ENCODE measurements at places on chromosomes 13 and 19.
A peak's percentile ranks its signal among the peaks of the same experiment; 100 is the strongest.

- no peak for DNase-seq
Observed at GRCh38 chr13:65085977-65086376, 2144.2 kb downstream of the PCDH9 start.

- DNase-seq = no peak
Observed at GRCh38 chr13:110221406-110222117, 85.4 kb downstream of the COL4A1 start.

DNA sequence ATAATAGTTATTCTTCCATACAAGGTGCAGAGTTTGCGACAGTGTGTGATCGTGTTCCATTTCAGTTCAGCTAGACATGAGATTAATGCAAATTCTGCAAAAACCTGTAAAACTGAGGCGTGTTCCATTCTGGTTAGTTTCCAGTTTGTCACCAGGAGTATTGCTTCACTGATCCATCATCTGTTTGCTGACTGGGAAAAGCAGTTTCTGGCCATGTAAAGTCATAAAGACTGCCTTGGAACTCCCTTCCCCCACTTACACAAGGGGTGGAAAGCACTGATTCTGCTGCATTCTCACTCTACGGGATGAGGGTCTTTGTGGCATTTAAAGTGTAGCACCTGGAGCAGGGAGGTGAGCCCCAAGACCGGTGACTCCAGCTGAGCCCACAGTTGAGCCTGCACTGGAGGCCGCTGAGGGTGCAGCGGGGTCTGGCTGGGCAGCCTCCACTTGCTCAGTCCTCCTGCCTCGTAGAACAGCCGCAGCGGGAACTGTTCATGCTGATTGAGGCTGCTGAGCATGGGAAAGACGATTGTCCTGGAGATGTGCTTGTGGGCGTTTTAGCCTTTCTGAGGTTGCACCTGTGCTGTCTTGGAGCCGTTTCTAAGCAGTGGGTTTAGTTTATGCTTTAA lies 2.0 kb downstream of the ZNF57 start:
- no peak for DNase-seq

GRCh38 chr19:18245297-18245696 lies 19.1 kb upstream of the PDE4C start:
- no peak for DNase-seq

- DNase-seq = no peak
Observed at GRCh38 chr13:76086729-76087128, 450.6 kb downstream of the LMO7 start.

DNA sequence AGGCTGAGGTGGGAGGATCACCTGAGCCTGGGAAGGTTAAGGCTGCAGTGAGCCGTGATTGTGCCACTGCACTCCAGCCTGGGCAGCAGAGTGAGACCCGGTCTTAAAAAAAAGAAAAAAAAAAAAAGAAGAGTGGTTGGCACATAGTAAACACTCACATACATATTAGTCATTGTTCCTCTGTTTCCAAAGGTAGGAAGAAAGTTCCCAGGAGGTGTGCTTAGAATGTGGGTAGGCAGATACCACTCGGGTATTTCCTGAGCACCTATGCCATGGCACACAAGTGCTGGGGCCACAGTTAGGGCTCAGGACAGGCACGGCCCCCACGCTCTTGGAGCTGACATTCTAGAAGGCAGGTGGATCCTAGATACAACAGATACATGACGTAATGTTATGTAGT lies 41.4 kb downstream of the SIPA1L3 start:
- no peak for DNase-seq

- no peak for DNase-seq
Observed at GRCh38 chr13:81596224-81596753, 1255.4 kb upstream of the SPRY2 start.

- DNase-seq = no peak
Observed at GRCh38 chr13:51747438-51748434, 56.2 kb downstream of the DHRS12 start.

DNA sequence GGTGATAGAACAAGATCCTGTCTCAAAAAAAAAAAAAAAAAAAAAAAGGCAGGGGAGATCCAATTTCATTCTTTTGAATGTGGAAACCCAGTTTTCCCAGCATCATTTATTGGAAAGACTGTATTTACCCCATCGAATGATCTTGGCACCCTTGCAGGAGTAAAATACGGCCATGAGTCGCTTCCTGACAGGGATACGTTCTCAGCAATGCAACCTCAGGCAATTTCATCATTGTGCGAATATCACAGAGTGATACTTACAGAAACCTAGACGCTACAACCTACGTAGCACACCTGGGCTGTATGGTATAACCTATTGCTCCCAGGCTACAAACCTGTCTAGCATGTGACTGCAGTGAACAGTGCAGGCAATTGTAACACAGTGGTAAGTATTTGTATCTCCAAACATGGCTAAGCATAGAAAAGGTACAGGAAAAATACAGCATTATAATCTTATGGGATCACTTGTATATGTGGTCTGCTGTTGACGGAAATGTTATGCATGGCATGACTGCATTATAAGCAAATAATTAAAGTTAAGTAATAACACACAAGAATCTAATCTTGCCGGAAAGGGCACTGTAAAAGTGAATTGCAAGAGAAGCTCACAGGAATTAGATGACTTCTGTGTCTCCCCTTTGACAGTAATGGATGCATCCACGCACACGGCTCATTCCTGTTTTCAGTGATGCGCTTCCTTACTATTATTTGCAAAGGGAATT lies 24.1 kb downstream of the RFX2 start:
- DNase-seq = no peak

- no peak for DNase-seq
Observed at GRCh38 chr13:78998630-78999315, 339.8 kb upstream of the OBI1 start.

GRCh38 chr19:43636121-43636683 lies 3.4 kb downstream of the CADM4 start:
- no peak for DNase-seq

- no peak for DNase-seq
Observed at GRCh38 chr13:50594276-50595051, 249.0 kb downstream of the DLEU7 start.

- no peak for DNase-seq
Observed at GRCh38 chr13:114313061-114313860, 1.0 kb upstream of the CHAMP1 start.

GRCh38 chr19:54364775-54365257 lies at the start of gene LAIR1:
TSS of gene LAIR1 (minus strand) at chr19:54364931. CDS start at chr19:54364804, 127 bp downstream.
- no peak for DNase-seq

DNA sequence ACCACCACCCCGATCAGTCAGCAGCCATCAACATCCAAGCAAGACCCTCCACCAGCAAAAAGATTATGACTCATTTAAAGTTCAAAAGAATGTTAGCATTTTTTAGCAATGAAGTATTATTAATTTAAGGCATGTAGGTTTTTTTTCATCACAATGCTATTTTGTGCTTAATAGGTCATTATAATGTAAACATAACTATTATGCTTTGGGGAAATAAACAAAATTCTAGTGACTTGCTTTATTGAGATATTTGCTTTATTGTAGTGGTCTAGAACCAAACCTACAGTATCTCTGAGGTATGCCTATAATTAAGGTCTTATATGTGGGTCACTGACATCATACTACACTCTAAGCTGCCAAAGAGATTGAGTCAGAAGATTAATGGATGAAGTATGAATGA lies 20.0 kb downstream of the KLF12 start:
- DNase-seq = no peak

DNA sequence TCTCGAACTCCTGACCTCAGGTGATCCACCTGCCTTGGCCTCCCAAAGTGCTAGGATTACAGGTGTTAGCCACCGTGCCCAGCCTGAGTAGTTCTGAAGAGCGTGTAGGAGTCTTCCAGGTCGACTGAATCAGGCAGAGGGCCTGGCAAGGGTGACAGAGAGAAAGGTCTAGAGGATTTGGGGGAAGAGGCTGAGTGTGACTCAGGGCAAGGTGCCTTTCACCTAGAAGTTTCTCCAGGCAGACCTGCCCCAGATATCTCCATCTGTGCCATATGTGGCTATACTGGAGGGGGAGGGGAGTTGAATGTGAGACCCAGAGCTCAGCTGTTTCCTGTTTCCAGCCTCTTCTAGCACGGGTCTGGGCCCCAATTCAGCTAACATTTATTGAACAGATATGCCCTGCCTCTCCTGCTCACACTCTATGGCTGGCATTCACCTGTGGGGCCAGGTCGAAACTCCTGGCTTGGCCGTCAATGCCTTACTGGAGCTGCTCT lies 1.3 kb downstream of the CCDC159 start:
- no peak for DNase-seq

GRCh38 chr13:113879017-113879416 lies 15.1 kb upstream of the GAS6 start:
- no peak for DNase-seq

- no peak for DNase-seq
Observed at GRCh38 chr19:55193481-55193880, 13.4 kb upstream of the SYT5 start.

GRCh38 chr13:33188093-33188882 lies 97.3 kb downstream of the STARD13 start:
- no peak for DNase-seq

DNA sequence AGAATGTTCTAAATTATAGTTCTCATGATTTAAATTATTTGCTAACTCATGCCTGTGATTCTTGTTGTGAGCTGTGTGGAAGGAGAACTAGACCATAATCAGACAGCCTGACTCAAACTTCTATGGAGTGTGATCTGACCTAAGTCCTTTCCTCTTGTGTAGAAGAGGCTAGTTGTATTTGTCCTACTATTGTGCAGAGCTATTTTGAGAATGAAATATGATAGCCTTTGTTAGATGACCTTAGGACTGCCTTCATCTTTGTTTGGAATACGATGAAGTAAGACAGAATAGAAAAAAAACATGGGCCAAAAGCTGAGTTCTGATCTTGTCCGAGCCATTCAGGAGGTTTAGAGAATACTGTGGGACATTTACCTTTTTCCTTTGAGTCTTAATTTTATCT lies 119.4 kb downstream of the STOML3 start:
- no peak for DNase-seq

DNA sequence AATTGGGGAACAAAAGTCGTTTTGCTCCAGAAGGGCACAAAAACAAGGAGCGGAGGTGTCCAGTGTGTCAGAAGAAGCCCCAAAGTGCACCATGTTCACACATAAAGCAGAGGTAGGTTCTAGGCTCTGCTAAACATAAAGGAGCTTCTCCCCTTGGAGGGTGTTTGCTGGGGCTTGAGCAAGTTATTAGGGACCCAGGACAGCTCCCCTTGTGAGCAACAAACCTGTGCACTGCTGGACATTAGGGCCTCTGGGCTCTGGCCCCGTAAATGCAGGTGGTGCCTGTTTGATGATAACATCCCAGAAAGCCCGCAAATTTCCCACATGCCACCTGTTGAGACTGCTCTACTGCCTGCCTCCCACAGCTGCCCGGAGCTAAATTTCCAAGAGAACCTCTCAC lies 10.8 kb downstream of the RCN3 start:
- DNase-seq = no peak

- no peak for DNase-seq
Observed at GRCh38 chr19:48752496-48753365, at the start of gene FUT1. TSS of gene FUT1 (minus strand) at chr19:48752641. CDS start at chr19:48751281, 1,360 bp downstream.

- no peak for DNase-seq
Observed at GRCh38 chr13:75792526-75793187, 156.5 kb downstream of the LMO7 start.

DNA sequence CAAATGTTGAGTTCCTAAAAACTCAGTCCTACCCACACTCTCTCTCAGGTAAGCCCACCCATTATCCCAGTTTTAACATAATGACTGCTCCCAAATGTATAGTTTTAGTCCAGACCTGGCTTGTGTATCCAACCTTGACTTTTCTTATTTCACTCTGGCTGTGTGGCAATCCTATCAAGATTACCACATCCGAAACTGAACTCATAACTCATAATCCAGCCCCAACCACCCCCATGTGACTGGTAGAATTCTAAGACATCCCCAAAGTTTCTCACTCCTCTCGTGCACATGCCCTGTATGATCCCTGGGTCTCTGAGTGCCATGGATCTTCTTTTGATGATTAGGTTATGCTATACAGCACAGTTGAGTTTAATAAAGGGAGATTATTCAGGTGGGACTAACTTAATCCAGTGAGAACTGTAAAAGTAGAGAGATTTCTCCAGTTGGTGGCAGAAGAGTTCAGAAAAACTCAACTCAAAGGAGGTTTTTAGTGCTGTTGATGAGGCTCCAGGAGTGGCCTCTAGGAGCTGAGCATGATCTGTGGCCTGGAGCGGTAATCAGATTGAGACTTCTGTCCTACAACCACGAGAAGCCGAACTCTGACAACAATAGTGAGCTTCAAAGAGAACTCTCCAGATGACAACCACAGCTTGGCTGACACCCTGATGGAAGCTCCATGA lies 413.4 kb downstream of the ZNF536 start:
- no peak for DNase-seq

GRCh38 chr13:76632401-76633044 lies 253.7 kb downstream of the KCTD12 start:
- DNase-seq = no peak

- DNase-seq = no peak
Observed at GRCh38 chr13:33316890-33317289, 31.3 kb upstream of the STARD13 start.

- DNase-seq = no peak
Observed at GRCh38 chr13:60162096-60162495, 1.6 kb downstream of the DIAPH3 start.

DNA sequence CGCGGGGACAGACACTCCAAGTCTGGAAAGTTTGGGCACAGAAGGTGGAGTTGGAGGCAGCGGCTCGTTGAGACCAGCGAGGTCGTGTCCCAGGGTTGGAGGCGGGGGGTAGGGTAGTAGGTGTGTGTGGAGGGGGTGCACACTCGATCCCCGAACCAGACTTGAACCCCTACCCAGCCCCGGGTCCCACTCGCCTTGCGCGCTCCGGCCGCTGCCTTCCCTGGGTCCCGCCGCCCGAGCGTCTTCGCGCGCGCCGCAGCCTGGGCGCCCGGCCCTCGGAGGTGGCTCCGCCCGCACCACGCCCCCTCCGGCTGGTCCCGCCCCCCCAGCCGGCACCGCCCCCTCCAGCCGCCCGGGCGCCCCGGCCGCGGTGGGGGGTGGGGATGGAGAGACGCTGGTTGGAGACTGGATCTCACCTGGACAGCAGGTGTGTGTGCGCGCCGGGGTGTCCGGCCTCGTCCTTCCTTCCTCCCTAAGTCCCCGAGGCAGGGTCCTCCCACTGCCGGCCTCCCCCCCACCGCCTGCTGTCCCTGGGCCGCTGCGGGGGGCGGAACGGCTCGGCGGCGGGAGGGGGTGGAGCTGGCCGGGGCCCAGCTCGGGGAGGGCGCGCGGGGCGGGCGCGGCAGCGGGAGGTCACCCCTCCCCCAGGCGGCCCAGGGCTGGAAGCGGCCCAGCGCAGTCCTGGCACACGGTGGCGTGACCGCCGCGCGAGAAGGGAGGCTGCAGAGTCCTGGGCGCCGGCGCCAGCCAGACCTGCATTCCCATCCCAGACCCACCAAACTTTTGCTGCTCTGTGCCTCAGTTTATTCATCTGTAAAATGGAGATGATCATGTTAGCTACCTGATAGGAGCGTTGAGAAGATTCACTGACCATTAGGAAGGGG lies at the start of gene KANK2:
Gene KANK2, minus strand, starts transcription at position 255 of the 884 bp plus-strand sequence. CDS start 3,034 bp downstream, outside the sequence.
- peak; percentile 37 for DNase-seq

GRCh38 chr13:24131749-24132148 lies 28.8 kb upstream of the SPATA13 start:
- no peak for DNase-seq

- DNase-seq = no peak
Observed at GRCh38 chr13:37134411-37135041, 29.1 kb upstream of the CSNK1A1L start.

GRCh38 chr13:45943965-45944364 lies 92.4 kb upstream of the SIAH3 start:
- DNase-seq = no peak

- DNase-seq = no peak
Observed at GRCh38 chr13:20106742-20107141, 54.1 kb downstream of the GJA3 start.

GRCh38 chr13:112821340-112822055 lies 131.7 kb downstream of the ATP11A start:
- DNase-seq = no peak

GRCh38 chr13:21929400-21929799 lies 258.5 kb downstream of the FGF9 start:
- no peak for DNase-seq

Data from activated naive CD8-positive, alpha-beta T cell treated with anti-CD3 and anti-CD28 coated beads, Interleukin-2, amount 50 U/mL, for 16 hours (primary cell).